ENCODE measurements at places on chromosomes 3 and 15. TPM values are rescaled to one million over a fixed set of nuclear protein-coding genes. Genes with fewer than 3 reads are reported as not detected.

RTP1 gene
- polyA plus RNA-seq, result not detected

PRKCD gene
- 22.2 TPM for polyA plus RNA-seq

TEX55 gene
- not detected for polyA plus RNA-seq

RAD18 gene
- polyA plus RNA-seq, result 2.9 TPM

BRPF1 gene
- 7.2 TPM for polyA plus RNA-seq

GOLGA8S gene
- 0.11 TPM for polyA plus RNA-seq

CNTN3 gene
- 2.2 TPM for polyA plus RNA-seq

KCNH8 gene
- polyA plus RNA-seq, result 0.05 TPM

ZNF197 gene
- 11.3 TPM for polyA plus RNA-seq

ZNF662 gene
- polyA plus RNA-seq, result 11.1 TPM

ROPN1 gene
- not detected for polyA plus RNA-seq

CAV3 gene
- polyA plus RNA-seq, result 0.15 TPM

EPHA6 gene
- polyA plus RNA-seq, result 2.0 TPM

PIGZ gene
- 0.45 TPM for polyA plus RNA-seq

PLA2G4E gene
- polyA plus RNA-seq, result 0.02 TPM

RGMA gene
- polyA plus RNA-seq, result 2.8 TPM

TRNT1 gene
- 15.5 TPM for polyA plus RNA-seq

AMT gene
- polyA plus RNA-seq, result 12.1 TPM

KBTBD12 gene
- 0.87 TPM for polyA plus RNA-seq

PLSCR4 gene
- 68.6 TPM for polyA plus RNA-seq

Data from ovary (tissue), 10 donors.